ENCODE measurements at places on chromosomes 12 and 14.

DNA sequence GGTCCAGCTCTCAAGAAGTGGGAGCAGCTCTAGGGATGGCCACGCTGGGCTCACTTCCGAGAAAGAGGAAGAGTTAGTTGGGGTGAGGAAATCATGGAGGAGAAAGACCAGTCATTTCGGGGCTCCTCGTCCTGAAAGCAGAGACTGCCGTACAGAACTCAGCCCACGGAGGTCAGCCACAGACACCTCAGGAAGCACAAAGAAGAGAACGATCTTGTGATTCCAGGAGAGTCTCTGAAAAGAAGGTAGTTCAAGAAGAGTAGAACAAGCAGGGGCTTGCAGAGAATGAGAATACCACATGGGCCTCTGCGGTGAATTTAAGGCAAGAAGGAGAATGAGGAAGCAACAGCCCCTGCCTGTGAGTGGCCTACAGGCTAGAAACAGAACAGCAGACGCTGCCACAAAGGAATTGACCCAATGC is 311.9 kb downstream of the CACNA1C start:
- DNase-seq: no peak

DNA sequence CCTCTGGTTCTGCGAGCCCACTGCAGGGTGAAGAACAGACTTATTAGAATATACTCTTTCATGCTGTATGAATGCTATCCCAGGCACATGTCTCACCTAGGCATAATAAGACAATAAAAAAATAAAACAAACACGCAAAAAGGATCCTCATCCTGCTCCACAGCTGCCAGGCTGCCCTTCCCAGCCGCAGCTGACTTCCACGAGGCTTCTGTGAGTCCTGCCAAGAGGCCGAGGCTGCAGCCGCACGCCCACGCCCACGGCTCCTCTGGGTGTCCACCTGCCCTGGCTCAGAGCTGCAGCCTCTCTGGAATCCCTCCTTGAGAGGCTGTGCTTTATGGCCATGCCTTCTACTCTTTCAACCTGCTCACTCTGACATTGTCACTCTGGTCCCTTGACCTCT is 6.9 kb downstream of the SMIM41 start:
- no peak for DNase-seq

DNA sequence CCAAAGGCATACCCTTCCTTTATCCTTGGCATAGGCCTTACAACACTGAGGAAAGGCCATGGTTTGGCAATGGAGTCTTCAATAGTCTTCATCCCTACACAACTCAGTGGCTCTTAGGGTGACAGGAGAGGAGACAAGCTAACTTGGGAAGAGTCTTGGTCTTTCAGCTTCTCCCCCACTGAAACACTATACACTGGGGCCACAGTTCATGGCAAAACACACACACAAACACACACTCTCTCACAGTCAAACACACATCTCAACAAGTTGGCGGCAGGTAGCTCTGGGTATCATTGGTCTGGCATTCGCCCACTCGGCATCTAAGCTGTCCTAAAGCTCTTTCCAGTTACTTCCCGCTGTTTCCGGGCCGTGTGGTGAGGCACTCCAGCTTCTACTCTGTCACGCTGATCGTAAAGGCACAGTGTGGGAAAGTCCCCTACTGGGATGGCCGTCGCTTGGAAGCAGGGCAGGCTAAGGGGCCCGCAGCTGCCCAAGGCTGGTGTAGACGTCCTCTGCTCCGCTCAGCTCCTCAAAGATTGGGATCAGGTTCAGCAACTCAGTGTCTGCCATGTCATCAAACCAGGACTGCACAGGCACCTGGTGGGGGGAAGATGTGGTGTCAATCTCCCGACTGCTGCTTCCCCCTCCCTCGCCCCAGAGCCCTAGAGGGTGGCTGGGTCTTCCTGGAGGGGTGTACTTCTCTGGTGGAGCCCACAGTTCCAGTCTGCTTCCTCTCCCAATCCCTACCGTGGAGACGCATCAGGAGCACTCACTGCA is 4.8 kb upstream of the AVIL start:
- no peak for DNase-seq

DNA sequence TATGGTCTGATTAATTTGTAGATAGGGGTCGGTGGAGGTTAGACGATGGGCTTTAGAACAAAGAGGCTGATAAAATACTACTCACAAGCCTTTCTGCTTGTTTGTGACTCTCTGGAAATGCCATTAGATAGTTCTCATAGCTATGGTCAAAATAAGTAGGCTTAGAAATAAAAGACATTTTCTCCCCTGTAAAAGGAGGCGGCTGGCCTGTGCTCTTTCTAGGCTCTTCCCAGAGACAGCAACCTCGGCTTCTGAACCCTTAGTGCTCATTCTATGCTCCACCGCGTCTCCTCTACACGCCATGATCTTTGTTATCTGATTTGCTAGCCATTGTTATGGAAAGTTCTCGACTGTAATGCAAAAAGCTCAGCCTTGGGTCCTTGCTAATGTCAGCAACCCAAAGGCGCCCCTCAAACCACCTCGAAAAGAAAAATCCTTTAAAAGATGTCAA is 64.5 kb downstream of the CRADD start:
- DNase-seq: no peak

DNA sequence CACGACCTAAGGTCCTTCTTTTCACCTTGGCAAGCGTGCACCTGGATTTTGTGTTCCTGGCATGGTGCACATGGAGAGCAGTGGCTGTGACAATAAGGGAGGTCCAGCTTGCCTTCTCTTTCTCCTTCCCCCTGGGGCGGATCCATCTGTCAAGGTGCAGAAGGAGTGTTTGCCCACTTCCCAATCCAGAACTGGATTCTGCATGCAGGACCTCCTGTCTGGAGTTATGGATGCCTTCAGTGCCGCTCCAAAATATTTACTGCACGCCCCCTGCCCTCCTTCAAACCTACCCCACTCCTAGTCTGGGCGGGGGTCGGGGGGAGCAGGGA is 192.7 kb downstream of the DPF3 start:
- no peak for DNase-seq

GRCh38 chr12:107468182-107468581 is 217.4 kb upstream of the PWP1 start:
- no peak for DNase-seq

DNA sequence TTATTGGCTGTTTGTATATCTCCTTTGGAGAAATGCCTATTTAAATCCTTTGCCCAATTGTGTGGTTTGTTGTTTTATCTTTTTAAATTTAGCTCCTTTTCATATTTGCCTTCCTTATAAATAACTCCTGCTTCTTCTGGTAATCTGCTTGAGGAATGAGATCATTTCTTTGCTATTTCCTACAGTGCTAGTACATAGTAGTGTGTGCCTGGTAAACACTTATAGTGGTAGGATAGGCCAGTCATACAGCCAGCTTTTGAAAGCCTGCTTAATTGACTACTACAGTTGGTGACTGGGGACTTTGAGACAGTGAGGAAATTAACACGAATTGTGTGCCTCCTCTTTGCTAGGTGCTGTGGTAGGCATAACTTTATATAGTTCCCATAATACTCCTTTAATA is 68.7 kb downstream of the BORCS5 start:
- DNase-seq: no peak

DNA sequence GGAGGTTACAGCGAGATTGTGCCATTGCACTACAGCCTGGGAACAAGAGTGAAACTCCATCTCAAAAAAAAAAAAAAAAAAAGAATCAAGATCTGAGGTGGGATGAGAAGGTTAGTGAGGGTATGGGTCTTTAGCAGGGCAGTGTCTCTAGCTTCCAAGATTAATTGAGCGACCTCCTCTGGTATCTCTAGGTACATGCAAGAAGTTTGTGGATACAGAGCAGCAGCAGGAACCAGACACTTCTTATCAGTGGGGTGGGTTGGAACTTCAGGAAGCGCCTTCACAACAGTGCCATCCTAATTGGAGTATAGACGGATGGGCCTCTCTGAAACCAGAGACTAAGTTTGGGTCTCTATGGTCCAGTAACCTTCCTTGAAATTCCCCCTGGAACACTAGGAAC is 51.9 kb upstream of the CISTR start:
- no peak for DNase-seq

DNA sequence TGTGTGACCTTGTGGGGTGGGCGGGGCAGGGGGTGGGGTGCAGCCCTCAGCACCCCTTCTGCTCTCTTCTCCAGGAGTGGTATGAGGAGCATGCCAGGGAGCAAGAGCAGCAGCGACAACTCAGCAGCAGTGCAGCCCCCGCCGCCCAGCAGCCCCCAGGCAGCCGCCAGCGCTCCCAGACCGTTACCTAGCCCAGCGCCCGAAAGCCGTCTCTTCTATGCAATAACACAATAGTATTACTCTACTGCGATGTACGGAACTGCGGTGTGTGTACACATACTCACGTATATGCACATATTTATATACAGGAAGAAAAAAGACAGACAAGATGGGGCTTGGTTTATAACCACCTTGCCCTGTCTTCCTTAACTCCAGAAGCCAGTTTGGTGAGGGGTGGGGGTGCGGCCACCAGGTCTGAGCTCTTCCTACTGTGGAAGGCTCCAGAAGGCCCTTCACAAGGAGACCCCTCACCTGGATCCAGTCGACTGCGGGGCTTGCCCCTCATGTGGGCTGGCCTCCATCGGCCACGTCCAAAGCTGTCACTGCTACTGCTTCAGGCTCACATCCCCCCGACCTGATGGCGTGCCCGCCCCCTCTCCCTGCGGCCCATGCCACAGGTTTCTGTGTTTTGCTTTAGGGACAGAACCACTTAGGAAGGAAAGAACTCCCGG is 38.9 kb downstream of the SLC8B1 start:
- DNase-seq: no peak

GRCh38 chr12:129605666-129606065 is 298.2 kb downstream of the TMEM132D start:
- no peak for DNase-seq

DNA sequence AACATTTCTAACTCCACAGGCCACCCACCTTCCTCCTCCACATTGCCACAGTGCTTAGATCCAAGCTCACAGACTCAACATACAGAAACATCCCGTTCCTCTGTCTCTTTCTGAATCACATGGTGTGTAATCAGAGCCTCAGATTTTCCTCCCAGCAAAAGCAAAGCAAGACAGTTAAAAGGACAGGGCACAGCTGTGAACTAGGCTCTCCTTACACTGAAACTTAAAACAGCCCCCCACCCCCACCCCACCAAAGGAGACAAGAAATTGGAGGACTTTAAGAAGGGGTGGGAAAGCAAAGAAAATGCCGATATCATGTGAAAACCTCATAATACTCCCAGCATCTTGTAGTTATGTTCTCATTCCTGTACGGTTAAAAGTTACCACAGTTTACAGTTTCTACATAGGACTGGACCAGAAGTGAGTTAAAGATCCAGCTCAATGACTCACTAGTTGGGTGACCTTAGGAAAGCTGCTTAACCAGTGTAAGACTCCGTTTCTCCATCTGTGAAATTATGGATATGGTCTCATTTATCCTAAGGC is 4.8 kb downstream of the YBX3 start:
- DNase-seq: no peak

DNA sequence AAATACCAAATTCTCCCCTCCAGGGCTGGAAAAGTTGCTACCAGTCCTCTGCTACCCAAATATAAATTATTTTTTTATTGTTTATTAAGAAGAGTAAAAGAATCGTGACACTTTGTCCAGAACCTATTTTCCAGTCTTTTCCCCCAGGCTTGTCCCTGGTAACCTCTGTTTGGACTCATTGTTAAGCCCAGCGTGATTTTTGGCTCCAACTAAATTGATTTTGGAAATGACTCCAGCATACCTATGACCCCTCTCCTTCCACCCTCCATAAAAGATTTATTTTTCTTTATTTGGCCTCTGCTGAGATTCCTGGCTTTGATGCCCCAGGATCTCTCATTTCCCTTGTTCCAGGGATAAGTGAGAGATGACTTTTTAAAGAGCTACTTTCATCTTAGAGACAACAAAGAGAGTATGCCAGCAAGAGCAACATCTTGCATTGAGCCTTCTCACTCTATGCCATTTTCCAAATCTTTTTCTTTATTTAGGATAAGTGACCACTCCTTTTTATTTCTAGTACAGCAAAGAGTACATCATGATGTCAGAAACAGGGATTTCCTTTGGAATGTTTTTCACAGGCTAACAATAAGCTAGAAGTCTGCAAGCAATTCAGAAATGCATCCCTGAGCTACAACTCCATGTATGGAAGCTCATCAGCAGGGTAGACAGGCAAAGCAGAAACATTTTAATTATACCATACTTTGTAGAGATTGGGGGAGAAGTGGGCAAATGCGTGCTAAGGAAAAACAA is 75.8 kb downstream of the DAD1 start:
- no peak for DNase-seq

DNA sequence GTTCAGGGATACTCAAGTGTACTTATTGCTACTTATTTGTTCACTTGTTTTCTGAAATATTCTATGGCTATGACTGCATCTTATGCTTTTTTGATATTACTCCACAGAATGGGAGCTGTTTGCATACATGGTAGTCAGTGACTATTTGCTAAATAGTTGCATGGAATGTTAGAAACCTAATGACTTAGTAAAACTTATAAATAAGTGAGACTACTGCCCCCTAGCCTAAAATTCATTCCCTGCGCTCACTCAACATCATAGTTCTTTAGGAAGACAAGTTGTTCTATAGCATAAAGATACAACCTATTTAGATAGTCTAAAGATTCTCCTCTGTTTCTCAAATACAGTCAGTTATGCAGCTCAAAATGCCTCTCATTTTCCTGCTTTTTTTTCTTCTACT is 305.5 kb downstream of the CEP128 start:
- DNase-seq: no peak

DNA sequence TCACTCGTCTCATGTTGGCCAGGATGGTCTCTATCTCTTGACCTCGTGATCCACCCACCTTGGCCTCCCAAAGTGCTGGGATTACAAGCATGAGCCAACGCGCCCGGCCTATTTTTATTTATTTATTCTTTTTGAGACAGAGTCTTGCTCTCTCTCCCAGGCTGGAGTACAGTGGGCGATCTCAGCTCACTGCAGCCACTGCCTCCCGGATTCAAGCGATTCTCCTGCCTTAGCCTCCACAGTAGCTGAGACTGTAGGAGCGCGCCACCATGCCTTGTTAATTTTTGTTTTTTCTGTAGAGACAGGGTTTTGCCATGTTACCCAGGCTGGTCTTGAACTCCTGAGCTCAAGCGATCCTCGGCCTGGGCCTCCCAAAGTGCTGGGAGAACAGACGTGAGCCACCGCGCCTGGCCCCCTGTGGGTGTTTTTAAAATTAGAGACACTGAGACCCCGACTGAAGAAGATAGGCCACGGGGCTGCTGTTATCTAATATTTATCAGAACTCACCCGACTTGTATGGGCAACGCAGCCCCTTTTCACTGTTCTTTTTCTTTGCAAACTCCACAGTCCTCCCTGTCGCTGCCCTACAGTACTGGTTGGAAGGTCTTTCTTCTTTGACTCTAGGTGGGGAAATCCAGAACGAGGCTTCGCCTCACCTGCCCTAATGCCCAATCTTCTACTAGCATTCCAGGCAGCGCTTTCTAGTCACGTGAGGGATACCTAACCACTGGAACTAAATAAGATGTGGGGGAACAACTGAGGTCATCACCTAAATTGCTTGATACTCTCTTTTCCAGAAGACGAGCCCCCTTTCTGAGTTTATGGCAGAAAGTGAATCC is 1.4 kb upstream of the GABARAPL1 start:
- DNase-seq: no peak

All from stimulated activated CD4-positive, alpha-beta T cell treated with anti-CD3 and anti-CD28 coated beads, Interleukin-12 subunit alpha, Interleukin-12 subunit beta, amount 100 ng/mL, for 4 hours (primary cell).